ENCODE measurements at places on chromosomes 4 and X.

DNA sequence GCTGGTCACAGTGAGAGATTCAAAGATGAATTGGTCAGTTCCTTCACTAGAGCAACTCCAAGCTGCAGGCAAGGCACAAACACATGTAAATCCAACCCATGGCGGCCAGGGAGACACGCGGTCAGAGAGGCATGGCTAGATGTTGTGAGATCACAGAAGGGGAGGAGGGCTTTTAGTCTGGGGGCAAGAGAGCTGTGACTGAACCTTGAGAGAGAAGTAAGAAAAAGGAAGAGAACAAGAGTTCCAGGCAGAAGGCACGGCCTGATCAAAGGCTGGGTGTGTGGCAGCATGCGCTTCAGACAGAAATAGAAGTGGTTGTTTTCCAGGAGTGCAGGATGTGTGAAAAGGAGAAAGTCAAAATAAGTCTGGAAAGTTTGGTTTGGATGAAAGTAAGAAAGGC lies 15.9 kb downstream of the CCDC149 start:
- no peak for DNase-seq

- DNase-seq, result peak; percentile 14
These were observed at the start of gene TSPAN7 for GRCh38 chrX:38561126-38561868. TSPAN7 (plus strand) TSS chrX:38561542; CDS start chrX:38561547, 5 bp downstream.

GRCh38 chr4:148270630-148271029 lies 171.6 kb downstream of the NR3C2 start:
- DNase-seq, result no peak

- no peak for DNase-seq
These were observed 350.8 kb upstream of the KLF3 start for GRCh38 chr4:38313175-38313574.

DNA sequence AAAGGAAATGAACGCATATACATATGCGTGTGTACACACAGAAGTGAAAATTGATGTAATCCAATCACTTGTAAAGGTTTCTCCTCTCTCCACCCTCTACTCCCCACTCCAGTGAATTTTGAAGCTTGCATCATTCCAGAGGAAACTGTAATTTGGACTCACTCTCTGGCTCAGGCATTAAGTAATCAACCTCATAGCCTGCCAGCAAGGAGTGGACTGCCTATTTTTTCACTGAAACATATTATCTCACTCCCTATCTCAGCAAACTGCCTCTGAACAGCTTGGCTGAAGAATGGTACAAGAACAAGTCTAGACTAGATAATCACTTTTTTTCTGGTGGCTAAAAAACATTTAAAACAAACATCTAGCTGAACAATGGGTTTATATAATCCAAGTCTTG lies 124.2 kb downstream of the C4orf51 start:
- no peak for DNase-seq

DNA sequence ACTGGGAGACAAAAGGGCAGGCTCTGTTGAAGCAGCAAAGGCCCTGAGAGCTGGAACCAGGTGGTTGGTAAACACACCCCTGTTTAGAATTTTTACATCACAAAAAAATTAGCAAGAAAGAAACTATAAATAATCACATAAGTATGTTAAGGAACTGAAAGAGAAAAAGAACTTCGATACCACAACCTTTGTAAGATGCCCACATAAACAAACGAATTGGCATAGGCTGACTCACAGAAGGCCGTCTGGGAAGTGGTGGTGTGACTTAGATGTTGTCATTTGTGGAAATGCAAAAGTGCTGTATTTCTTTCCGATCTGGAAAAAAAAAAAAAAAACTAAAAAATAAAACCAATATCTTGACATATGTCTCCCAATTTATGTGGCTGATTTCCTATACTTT lies 235.1 kb downstream of the USP46 start:
- DNase-seq, result no peak

DNA sequence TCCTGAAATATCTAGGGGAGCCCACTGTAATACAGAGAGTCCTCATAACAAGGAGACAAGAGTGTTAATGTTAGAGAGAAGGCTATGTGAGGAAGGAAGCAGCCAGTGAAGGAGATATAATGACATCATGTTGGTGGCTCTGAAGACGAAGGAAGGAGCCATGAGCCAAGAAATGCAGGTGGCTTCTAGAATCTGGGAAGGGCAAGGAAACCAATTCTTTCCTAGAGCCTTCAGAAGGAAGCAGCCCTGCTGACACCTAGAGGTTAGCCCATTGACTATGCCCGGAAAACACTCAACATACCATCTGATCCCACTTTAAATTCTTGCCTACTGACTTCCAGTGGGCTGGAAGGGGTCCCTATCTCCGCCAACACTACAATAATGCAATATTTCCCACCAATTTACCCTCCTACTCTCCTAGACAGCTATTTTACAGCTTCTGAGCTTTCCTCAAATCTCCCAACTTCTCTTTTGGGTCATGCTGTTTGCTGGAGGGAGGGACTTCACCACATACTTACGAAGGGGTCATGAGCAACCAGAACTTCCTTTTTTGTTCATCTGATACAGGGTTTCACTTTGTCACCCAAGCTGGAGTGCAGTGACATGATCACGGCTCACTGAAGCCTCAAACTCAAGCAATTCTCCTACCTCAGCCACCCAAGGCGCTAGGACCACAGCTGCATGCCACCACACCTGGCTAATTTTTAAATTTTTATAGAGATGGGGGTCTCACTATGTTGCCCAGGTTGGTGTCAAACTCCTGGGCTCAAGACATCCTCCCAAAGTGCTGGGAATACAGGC lies 25.2 kb upstream of the G3BP2 start:
- DNase-seq, result no peak

- no peak for DNase-seq
These were observed 38.4 kb downstream of the TBL1X start for GRCh38 chrX:9503261-9503660.

DNA sequence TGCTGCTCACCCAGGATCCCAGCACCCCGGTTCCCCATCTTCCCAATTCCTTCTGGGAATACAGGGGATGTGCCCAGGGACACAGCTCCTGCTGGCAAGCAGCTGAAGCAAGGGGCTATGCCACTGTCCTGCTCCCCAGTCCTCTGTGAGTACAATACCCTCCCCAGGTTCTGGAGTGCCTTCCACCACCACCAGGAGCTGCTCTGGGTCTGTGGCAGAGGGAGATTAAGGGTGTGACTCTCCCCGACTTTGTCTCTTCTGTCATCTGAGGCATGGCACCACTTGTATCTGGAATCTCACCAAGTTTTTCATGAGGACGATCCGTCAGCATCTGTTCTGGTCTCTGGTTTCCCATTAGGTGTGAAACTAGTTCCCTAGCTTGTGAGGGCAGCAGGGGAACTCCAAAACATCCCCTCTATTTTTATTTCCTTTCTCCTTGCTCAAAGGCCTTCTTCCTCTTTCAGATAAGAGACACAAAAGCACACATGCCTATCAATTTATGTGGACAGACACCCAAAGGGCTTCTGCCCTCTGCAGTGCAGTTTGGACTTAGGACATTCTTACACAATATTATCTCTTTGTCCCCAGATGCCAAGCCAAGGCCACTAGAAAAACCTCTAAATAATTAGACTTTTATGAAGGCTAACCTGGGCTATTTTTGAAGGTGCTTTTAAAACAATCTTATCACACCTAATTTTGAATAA lies 26.8 kb downstream of the MGST2 start:
- no peak for DNase-seq

- no peak for DNase-seq
These were observed 654.7 kb upstream of the IGFBP7 start for GRCh38 chr4:57764856-57765255.

GRCh38 chr4:5376015-5376414 lies 324.7 kb downstream of the STK32B start:
- DNase-seq, result no peak

DNA sequence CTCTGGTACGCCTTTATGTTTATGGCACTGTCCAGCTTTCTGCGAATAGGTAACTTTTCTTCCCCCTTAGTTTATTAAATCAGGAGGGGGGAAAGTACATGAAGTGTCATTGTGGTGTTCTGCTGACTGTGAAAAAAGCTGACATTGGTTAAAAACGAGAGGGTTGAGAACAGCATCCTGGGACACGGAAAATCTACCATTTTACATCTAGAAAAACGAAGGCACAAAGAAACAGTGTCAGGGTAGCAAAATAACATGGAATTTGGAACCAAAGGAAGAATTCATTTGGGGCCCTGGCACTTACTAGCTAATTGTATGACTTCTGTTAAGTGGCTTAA lies 1.2 kb upstream of the AMOT start:
- no peak for DNase-seq

DNA sequence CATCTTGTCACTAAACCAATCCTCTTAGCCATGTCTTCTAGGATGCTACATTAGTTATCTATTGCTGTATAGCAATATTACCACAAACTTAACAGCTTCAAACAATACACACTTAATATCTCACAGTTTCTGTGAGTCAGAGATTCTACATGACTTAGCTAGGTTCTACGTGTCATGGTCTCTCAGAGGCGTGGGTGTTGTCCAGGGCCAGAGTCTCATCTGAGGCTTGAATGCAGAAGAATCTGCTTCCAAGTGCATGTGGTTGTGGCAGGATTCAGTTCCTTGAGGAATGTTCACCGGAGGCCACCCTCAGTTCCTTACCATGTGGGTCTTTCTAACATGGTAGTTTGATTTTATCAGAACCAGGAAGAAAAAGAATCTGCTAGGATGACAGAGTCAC lies 26.4 kb downstream of the PPP1R2C start:
- DNase-seq, result no peak

DNA sequence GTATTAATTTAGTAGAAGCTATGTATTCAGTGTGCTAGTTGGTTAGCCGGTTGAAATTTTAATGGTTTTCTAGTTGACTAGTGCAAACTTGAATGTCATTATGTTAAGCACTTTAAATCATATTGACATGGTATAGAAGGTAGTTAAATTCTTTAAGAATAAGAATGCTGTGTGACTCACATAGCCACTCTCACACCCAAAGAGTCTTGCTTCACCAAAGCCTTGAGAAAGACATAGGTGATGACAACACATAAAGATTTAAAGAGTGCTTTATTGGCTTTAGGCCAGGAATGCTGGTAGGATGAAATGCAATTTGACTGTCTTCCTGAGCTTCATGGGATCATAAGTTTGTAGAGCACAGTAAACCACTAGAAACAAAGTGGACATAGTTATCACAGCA lies 85.3 kb downstream of the DCAF8L2 start:
- DNase-seq, result no peak

DNA sequence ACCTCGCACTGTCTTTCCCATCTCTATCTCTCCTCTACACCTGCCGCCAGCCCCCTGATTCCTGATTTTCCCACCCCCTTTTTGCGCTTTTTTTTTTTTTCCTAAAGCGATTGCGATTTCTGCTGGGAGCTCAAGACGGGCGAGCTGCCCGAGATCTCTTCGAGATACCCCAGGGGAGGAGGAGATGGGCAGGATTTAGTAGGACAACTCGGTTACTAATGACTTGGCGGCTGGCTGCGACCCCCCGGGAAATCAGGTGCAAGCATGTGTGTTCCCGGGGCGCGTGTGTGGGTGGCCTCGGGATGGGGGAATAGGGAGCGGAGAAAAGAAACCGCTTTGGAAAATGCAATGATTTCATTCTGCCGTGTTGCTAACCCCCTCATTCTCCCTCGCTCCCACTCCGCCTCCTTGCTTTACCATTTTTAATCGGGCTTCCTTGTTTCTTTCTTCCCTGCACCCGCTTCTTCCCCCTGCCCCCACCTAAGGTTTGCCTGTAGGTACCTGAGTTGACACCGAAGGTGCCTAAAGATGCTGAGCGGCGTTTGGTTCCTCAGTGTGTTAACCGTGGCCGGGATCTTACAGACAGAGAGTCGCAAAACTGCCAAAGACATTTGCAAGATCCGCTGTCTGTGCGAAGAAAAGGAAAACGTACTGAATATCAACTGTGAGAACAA lies 4.4 kb downstream of the SLITRK2 start:
- DNase-seq, result no peak

DNA sequence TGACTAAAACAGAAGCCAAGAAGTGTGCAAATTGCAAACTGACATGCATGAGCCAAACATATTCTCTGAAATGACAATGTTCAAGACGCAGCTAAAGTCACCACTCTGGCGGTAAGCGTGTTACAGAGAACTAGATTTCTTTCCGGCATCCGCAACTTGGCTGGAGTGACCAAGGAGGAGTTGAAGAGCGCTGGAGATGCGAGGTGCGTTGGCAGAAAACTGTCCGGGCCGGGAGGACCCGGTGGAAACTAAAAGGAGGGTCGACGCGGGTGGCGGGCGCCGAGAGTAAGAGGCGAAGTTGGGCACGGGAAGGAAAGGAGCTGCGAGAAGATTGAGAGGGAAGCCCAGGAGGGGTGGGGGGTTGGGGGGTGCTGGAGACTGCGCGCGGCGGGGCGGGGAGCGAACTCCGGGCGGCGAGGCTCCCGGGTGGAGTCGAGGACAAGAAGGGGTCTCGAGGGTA lies 807 bp downstream of the SEL1L3 start:
- DNase-seq, result no peak

- DNase-seq, result no peak
These were observed 81.9 kb upstream of the SCML1 start for GRCh38 chrX:17655211-17656034.

DNA sequence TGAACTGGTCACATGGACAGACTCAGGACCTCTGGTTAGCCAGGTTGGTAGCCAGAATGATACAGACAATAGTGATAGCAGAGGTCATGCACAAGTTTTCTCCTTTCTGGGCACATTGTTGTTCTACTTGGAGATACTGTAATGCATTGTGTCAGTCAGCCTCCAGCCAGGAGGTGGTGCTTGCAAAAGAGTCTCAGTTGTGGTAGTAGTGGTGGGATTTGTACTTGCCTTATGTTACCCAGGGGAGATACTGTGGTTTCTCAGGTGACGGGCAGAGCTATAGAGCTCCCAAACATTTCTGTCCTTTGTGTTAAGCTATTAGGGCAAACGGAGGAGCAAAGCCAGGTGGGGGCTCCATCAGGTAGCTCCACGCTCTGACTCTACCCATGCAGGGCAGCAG lies 190.5 kb downstream of the STPG2 start:
- DNase-seq, result no peak

- DNase-seq, result no peak
These were observed 60.4 kb downstream of the CASP3 start for GRCh38 chr4:184588893-184589292.

- DNase-seq, result no peak
These were observed 327.3 kb downstream of the MAPK10 start for GRCh38 chr4:86032476-86033022.

DNA sequence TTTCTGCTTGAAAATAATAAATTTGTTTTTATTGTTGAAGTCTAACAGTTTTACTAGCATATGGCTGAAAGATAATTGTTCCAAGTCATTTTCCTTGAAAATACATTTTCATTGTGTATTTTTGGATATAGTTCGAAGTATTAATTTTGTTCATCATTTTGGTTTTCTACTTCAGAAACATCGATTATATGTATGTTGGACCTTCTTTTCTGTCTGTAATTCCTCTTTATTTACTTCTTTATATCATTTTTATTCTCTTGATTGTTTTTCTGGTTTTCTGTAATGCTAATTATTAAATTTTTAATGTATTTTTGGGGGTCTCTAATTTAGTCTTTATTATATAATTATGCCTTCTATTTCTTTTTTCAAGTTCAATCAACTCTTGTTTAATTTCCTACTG lies 407.1 kb upstream of the FRG1 start:
- no peak for DNase-seq

Data from D721Med (cell line).